ENCODE measurements at places on chromosomes 5 and 9.

DNA sequence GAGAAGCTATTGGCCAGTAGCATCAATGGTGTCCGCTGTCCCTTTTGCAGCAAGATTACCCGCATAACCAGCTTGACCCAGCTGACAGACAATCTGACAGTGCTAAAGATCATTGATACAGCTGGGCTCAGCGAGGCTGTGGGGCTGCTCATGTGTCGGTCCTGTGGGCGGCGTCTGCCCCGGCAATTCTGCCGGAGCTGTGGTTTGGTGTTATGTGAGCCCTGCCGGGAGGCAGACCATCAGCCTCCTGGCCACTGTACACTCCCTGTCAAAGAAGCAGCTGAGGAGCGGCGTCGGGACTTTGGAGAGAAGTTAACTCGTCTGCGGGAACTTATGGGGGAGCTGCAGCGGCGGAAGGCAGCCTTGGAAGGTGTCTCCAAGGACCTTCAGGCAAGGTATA, 10.8 kb downstream of the TRIM32 start:
- DNase-seq, result no peak

GRCh38 chr9:137391411-137391754, 31.6 kb downstream of the EXD3 start:
- DNase-seq, result no peak

- no peak for DNase-seq
These were observed 1478.3 kb upstream of the CDH6 start for GRCh38 chr5:29715167-29715566.

- no peak for DNase-seq
These were observed 166.4 kb downstream of the PAM start for GRCh38 chr5:102921341-102922044.

GRCh38 chr5:71738662-71739361, 19.7 kb downstream of the CARTPT start:
- DNase-seq, result no peak

GRCh38 chr5:140321796-140322195, 18.9 kb upstream of the PFDN1 start:
- DNase-seq, result no peak

All from brain (organoid and tissue), 16 donors.